ENCODE measurements at places on chromosomes 1 and 21. TPM values are rescaled to one million over a fixed set of nuclear protein-coding genes. Genes with fewer than 3 reads are reported as not detected.

DNA sequence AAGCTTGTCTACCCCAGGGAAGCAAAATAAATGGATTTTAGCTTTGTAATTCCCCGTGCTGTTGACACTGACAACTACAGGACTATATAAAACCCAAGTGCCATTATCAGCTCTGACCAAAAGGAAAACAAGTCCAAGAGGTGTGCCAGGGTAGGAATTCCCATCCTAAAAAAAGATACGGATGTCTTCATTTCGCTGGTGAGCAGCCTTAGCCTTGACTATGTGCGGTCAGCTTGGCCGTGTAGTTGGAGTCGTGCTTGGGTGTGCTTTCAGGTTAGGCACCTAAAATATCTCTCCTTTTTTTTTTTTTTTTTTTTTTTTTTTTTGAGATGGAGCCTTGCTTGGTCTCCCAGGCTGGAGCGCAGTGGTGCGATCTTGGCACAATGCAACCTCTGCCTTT, 28.9 kb upstream of the ACTN2 start:
- H3K27me3 ChIP-seq, result peaks cover 4% of the 10 kb centered on the region
- H3K36me3 ChIP-seq, result no peaks in the 10 kb centered on the region
- H3K4me1 ChIP-seq, result no peaks in the 10 kb centered on the region
- H3K4me3 ChIP-seq, result no peak overlapping the region
- DNase-seq, result no peak
- H3K27ac ChIP-seq, result no peak overlapping the region

DNA sequence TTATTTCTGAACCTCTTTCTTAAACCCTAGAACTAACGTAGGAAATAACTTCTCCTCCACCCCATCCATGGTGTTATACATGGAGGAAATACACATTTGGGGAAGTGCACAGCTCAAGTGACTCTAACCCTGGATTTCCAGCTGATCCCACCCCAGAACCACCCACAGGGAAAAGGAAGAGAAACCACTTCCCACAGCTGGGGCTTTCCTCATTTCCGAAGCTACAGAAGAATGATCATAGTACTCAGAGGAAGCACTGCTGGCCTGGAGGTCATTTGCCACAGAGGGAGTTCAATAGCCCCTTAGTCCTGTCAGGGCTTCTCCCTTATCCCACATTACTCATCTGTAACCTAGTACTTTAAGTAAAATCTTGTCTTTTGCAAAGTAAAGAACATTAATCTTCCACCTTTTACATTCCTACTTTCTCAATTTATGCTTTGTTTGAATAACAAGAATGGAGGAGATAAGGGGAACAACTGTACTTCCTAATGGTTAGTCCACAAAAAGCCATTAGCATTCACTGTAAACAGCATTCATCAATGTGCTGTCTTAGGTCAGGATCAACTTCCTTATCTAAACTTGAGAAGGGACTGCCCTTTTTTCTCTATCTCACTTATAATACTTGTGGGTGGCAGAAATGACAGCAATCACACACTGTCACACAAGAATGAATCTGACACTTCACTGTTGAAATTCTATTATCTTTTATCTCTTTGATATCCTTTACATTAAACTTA, 63.0 kb upstream of the RGS1 start:
- no peaks in the 10 kb centered on the region for H3K36me3 ChIP-seq
- peaks cover 45% of the 10 kb centered on the region for H3K4me1 ChIP-seq
- peak overlapping the region; percentile 56 for H3K27ac ChIP-seq
- no peak for DNase-seq
- H3K27me3 ChIP-seq, result no peaks in the 10 kb centered on the region

- no peak for DNase-seq
- no peaks in the 10 kb centered on the region for H3K36me3 ChIP-seq
- no peaks in the 10 kb centered on the region for H3K27me3 ChIP-seq
- peaks cover 3% of the 10 kb centered on the region for H3K4me1 ChIP-seq
- H3K27ac ChIP-seq, result no peak overlapping the region
Measured at GRCh38 chr1:71862756-71863155, 419.6 kb downstream of the NEGR1 start.

GRCh38 chr1:240164742-240165141, 73.1 kb downstream of the FMN2 start:
- no peak for DNase-seq
- no peak overlapping the region for H3K4me3 ChIP-seq
- no peaks in the 10 kb centered on the region for H3K36me3 ChIP-seq
- no peak overlapping the region for H3K27ac ChIP-seq

GRCh38 chr1:187876775-187877174, 1048.0 kb downstream of the PLA2G4A start:
- DNase-seq, result no peak
- H3K4me1 ChIP-seq, result peaks cover 13% of the 10 kb centered on the region
- no peak overlapping the region for H3K4me3 ChIP-seq
- H3K27me3 ChIP-seq, result no peaks in the 10 kb centered on the region

The PGD gene
- 167 TPM for total RNA-seq

All from mesothelial cell of epicardium (in vitro differentiated cells).